ENCODE measurements at places on chromosomes 7 and 10.

- no peak for DNase-seq
These were observed 113.6 kb downstream of the PRLHR start for GRCh38 chr10:118481871-118482270.

DNA sequence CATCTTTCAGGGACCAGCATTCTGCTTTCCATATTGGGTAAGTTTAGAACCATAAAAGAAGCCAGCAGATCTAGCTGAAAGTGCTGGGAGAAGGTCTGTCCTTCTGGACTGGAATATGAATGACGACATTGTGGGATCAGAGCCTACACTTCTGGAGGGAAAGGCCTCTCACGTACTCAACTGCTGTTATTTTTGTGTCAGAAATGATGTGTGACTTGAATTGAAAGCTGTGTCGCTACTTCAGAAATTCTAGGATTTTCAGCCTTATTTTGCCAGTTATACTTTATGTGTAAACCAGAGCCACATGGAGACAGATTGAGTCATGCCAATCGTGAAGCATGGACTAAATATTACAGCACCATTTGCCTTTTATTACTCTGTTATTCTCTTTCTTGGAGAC lies 231.0 kb downstream of the KIAA1217 start:
- no peak for DNase-seq

DNA sequence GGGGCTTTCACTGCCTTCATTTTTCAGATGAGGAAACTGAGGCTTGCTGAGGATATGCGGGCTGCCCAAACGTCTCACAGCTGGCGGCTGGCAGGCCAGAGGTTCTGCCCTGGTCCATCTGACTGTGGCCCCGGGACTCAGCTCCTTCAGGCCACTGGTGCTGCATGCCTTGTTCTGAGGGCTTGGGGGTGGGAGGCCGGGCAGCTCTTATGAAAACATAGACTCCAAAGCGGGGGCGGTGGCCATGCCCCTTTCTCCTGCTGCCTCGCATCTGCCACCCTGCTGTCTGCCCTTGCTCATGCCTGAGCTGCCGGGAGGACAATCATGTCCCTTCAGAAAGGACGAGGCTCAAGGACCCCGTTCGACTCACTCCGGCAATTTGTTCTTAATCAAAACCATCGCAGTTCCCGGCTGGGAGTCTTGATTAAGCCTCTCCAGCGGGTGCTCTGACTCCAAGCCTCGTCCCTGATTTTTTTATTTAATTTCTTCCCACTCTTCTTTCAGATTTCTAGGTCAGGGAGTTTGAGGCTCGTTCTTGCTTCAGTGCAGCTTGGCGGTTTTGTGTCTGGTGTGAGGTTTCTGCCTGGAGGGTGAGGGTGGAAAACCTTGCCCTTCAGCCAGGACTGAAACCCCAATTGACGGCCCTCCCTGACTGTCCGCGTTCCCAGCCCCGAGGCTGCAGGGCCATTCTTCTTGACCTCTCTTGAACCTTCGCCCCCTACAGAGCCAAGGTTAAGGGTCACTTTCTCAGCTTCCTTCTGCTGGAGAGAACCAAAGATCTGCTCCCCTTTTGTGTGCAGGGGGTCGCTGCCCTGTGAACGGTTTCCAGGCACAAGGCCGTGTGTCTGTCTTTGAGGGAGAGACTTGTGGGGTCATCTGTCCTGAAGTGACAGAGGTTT lies 120.8 kb downstream of the DNAJB6 start:
- no peak for DNase-seq

- DNase-seq: no peak
These were observed 78.4 kb upstream of the CACNA2D1 start for GRCh38 chr7:82521906-82522445.

- DNase-seq: no peak
These were observed 185.2 kb upstream of the PPP1R3A start for GRCh38 chr7:114104035-114104434.
